ENCODE measurements at places on chromosomes 11 and 22. TPM values are rescaled to one million over a fixed set of nuclear protein-coding genes. Genes with fewer than 3 reads are reported as not detected.

GRCh38 chr11:73431396-73431795 is 55.2 kb downstream of the RELT start:
- no peak for DNase-seq

DNA sequence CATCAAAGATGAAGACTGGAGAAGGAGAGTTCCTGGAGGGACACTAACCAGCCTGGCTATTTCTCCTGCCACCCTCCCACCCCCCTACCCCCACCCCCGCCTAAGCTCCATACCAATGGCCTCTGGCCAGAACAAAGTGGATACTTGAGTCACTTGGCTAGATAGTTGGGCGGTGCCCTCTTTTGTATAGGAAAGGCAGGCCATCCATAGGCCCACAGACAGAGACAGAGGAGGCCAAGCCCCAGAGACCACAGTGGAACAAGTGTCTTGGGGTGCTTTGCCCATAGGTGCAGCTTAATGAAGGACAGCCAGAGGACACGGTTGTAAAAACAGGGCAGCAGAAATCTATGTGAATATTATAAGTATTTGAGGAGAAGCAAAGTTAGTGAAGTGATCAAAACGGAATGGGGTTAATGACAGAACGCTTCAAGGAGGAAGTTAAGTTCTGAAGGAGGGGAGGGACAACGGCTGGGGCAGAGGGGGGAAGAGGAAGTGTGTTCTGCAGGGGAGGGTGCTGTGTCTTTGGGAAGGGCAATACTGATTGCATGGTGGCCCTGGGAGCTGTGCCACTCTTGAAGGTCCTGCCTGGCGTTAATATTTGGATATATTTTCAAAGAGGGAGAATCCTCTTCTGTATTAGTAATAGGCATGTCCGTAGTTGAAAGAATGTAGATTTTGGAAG is 32.7 kb downstream of the FLI1 start:
- no peak for DNase-seq

DNA sequence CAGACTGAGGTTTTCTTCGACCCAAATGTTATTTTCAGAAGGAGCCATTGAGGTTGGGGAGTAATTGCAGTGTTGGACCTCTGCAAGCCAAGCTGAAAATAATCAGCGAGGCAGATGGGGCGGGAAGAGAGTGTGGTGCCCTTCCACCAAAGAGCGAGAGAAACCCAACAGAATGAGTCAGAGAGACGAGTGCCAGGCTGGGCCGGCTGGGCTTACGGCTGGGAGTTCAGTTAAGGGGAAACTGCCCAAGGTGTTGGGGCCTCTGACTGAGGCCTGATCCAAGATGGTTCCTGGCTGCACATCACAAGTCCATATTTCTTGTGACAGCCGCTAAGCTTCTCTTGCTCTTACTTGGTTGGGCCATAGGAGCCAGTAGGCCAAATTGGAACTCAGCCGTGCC is 30.4 kb upstream of the CREB3L1 start:
- no peak for DNase-seq

GRCh38 chr11:35321532-35322317 is 97.6 kb downstream of the SLC1A2 start:
- no peak for DNase-seq

GRCh38 chr11:106482917-106483785 is 405.7 kb downstream of the AASDHPPT start:
- peak; percentile 49 for DNase-seq

MS4A6A gene
- total RNA-seq: 2.9 TPM

SMTNL1 gene
- not detected for total RNA-seq

GRCh38 chr22:42879371-42880021 is 22.4 kb upstream of the ARFGAP3 start:
- DNase-seq: no peak

- no peak for DNase-seq
Measured at GRCh38 chr11:34476849-34477248, 36.7 kb downstream of the ELF5 start.

SOX6 gene
- total RNA-seq: 0.14 TPM

C22orf23 gene
- total RNA-seq: 0.46 TPM

GRCh38 chr11:62419314-62419929 is 589 bp downstream of the SCGB1A1 start:
- DNase-seq: no peak

LRRC55 gene
- not detected for total RNA-seq

GRCh38 chr11:45042560-45042959 is 91.9 kb upstream of the TP53I11 start:
- no peak for DNase-seq

GRCh38 chr11:119617340-119617713 is 111.7 kb downstream of the NECTIN1 start:
- no peak for DNase-seq

DNA sequence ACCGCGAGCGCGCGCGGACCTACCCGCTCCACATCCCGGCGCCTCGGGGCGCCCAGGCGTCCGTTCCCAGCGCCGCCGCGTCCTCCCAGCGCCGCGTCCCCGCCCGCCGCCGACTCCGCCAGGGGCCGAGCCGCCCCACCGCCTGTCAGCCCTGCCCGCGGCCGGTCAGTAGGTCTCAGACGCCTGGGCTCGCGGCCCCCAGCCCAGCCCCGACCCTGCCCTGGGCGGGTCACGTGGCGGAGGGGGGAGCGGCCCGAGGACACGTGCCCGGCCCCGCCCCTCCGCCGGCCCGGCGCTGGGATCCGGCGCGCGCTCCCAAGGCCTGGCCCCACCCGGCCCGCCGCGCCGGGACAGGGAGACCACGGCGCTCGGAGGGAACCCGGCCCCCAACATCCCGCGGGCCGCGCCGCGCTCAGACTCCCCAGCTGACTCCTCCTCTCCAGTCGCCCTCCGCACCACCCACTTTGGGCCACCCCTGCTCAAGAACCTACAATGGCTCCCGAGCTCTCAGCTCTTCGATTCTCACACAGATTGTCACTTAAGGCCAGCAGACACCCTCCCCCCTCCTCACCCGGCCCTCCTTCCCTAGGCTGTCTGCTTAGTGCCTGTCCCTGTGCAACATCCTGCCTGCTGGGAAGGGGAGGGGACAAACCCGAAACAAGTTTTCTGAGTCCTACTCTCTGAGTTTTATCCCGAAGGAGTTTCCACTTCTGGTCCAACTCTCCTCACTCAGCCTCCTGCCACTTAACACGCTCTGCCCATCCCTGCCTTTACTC is at the start of gene RAB3IL1:
TSS of gene RAB3IL1 (minus strand) at position 233 of the 776 bp plus-strand sequence. CDS start at position 34, 199 bp downstream.
- peak; percentile 20 for DNase-seq

DNA sequence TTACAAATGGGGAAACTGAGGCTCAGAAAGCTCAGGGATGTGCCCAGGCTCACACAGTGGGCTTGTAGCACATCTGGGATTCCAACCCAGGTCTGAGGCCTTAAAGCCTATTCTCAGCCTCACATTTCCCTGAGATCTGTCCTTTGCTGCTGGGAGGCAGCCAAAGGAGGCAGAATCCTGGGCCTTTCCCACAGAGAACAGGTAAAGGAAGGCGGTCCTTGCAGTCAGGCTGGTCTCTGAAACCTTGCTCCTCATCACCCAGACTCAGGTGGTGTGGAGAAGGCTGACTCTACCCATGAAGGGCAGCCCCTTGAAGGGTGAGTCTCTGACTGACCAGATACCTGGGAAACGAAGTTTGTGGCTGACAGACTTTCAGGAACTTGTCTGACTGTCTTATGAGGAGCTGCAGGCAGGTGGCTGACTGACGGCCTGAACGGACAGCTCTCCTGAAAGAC is 7.8 kb downstream of the SLCO2B1 start:
- no peak for DNase-seq

DNA sequence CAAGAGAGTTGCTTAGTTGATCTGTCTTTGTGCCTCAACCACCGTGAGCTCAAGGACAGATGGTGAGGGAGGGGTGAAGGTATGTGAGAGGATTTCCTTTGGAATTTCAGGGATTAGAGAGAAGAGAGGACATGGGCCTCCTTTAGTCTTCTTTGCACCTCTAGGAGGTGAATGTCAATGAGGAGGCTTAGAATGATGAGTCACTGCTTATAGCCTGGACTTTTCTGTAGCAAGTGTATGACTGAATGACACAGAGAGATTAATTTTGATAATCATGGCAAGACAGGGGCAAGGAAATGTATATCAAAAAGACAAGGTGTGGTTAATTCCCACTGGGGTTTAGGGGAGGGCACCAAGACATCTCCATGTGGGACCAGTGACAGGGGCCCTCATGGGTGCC is 947.3 kb upstream of the TENM4 start:
- no peak for DNase-seq

- no peak for DNase-seq
Measured at GRCh38 chr22:32341122-32341740, 16.4 kb upstream of the RFPL3 start.

GRCh38 chr11:122809866-122810265 is 28.4 kb upstream of the CRTAM start:
- no peak for DNase-seq

DNA sequence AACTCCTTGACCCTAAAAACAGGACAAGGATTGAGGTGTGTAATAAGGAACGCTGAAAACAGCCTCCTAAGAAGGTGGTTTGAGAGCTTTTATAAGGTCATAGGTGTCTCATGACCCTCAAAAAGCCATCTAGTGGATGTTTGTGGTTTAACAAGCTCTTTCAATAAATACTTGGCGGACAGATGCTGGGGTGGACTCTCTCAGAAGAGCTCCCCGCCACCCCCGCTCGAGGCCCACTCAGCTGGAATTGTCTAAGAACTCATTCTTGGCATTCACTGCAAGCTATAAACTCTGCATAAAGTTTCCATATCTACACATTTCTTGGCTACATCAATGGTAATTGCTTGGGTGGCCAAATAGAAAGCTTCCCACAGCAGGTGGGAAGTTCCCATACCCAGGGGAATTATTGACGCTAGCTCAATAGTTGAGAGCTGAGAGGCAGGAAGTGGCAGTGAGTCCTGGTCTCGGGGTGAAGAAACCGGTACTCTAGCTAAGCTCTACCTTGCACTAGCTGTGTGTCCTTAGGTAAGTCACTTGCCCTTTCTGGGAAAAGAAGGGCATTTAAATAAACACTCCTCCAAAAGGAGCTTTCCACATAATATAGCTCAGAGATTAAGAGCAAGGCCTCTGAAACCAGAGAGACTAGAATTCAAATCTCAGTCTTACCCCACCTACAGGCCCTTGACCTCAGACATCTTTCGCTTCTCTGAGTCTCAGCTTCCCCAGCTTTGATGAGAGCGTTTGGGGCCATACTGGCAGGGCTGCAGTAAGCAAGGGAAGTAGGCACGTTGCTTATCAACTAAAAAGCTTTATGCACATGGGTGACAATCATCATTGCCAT is 6.4 kb downstream of the MS4A15 start:
- no peak for DNase-seq
